ENCODE measurements at places on chromosomes 3 and 15.
A peak's percentile ranks its signal among the peaks of the same experiment; 100 is the strongest.

DNA sequence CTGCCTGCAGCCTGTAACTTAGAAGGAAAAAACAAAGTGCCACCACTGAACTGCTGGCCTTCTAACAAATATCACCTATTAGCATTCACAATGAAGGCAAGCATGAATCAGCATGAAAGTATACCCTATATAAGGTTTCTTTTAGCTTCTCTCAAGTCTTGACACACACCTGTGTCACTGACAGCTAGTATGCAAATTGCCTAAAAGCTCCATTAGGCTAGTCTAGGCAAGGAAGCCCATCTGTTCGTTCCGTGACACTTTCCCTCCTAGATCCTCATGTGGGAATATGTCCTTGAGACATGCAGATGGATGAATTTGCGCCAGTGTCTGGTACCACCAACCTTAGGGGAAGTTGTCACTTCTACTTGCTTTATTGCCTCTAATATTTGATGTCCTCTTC lies 129.3 kb downstream of the RBMS3 start:
- no peak for DNase-seq

GRCh38 chr15:94397337-94397736 lies 166.0 kb downstream of the MCTP2 start:
- no peak for DNase-seq

- peak; percentile 59 for DNase-seq
Measured at GRCh38 chr3:149581681-149582370, 76.0 kb downstream of the WWTR1 start.

- no peak for DNase-seq
Measured at GRCh38 chr3:25235466-25235865, 192.6 kb upstream of the RARB start.

GRCh38 chr3:37140899-37141541 lies 33.4 kb downstream of the LRRFIP2 start:
- no peak for DNase-seq

DNA sequence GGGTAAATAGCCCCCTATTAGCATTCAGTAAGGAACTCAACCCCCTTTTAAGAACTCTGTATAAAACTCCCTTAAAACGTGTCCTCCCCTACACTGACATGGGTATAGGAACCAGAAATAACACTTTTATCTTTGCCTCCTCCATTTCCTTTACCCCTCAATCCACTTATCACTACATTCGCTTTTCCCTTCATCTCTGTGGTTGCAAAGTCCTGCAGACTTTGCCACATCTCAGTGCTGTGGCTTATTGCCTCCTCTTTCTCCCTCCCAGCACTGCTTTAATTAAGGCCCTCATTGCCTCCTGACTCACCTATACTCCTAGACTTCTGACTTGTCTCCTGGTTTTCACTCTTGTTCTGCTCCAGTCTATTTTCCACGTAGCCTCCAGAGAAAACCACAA lies 94.3 kb upstream of the GADL1 start:
- DNase-seq: no peak

- peak; percentile 14 for DNase-seq
Measured at GRCh38 chr3:69948246-69948862, 51.2 kb upstream of the SAMMSON start.

- peak; percentile 42 for DNase-seq
Measured at GRCh38 chr3:177842743-177843734, 645.8 kb upstream of the TBL1XR1 start.

GRCh38 chr3:139202226-139202958 lies 141.4 kb upstream of the MRPS22 start:
- DNase-seq: peak; percentile 24

- no peak for DNase-seq
Measured at GRCh38 chr3:126957776-126958637, 24.9 kb upstream of the PLXNA1 start.

DNA sequence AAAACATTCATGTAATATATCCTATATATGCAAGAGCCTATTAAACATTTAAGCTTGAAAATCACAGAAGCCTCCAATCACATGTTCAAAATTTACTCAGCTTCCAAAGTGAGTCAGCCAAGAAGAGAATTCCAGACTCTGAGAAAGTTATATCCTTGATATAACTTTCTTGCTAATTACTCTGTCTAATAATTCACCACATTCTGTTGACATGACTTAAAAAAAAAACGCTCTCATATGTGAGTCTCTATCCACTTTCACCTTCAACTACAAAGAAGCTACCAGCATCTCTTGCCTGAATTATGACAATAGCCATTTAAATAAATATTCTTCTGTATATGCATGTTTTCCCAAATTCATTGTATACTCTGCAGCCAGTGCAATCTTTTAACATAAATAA lies 1116.3 kb upstream of the CADM2 start:
- no peak for DNase-seq

DNA sequence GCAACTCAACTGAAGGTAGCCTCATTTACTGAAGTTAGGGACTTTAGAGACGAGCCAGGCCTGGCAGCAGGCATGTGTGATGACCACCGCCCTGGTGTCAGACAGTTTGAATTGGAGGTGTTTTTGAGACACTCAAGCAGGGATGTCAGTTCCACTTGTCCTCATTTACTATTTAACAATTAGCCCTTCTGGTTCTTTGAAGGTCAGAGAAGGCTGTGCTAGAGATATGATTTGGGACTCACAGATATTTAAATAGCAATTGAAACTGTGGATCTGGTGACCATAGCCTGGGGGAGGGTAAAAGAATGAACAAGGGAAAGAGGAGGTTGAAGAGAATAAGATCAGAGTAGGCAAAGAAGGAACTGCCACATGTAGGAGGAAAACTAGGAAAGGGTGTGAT lies 74.6 kb downstream of the REC114 start:
- DNase-seq: no peak

DNA sequence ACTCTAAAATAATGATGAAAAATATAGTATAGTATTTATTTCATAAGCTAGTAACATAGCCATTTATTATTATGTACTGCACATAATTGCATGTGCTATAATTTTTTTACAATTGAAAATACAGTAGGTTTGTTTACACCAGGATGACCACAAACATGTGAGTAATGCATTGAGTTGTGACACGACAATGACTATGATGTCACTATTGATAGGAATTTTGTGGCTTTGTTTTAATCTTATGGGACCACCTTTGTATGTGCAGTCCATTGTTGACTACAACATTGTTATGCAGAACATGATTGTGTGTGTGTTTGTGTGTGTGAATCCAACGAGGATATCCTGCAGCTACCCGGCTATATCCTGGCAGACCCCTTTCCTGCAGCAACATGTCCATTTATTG lies 372.2 kb upstream of the MCTP2 start:
- DNase-seq: no peak

DNA sequence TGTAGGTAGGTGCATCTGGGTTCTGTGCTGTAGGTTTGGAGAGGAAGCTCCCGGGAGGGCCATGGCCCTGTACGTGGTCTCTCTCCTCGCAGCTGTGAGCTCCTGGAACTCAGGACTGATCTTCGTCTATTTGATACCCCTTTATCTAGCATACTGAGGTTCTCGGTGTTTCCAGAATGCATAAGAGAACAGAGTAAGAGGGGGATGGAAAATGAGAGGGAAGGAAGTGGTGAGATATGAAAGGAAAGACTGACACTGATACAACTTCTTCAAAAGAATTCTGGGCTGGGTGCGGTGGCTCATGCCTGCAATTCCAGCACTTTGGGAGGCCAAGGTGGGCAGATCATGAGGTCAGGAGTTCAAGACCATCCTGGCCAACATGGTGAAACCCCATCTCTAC lies 90.7 kb downstream of the CHRD start:
- DNase-seq: no peak

GRCh38 chr15:79977431-79978054 lies 6.5 kb upstream of the BCL2A1 start:
- DNase-seq: no peak

DNA sequence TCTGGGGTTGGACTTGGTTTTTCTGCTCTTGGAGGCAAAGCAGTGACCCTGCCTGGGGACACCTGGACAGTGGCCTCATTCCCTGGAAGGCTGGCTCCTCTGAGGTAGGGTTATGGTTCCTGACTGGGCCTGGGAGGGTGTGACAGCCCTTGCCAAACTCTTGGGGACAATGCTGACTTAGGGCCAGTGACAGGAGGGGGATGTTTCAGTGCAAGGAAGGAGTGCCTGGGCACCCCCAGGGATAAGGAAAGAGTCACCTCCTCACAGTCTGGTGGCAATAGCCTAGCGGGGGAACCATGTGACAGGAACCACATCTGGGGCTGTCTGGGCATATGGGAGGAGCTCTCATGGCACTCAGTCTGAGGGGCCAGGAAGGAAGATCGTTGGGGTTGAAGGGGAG lies 91.8 kb downstream of the ABHD5 start:
- DNase-seq: no peak

- DNase-seq: no peak
Measured at GRCh38 chr15:27646531-27646930, 452.6 kb downstream of the OCA2 start.

DNA sequence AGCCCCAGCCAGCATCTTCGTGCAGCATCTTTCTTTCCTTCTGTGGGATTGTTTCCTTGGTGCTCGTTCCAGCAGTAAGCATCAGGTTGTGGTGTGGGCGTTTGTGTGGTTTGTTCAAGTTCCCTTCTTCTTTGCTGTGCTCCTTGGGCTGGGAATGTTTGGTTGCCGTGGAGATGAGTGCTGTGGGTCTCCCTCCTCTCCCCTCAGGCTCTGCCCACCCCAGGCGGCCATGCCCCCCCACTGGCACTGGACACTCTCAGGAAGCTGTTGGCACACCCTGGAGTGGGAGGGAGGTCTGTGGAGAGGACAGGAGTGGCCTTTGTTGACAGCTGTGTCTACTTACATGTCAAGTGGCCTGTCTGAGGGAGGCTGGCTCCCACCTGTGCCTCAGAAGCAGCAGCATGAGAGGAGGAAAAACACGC lies 46.5 kb upstream of the SACM1L start:
- no peak for DNase-seq

DNA sequence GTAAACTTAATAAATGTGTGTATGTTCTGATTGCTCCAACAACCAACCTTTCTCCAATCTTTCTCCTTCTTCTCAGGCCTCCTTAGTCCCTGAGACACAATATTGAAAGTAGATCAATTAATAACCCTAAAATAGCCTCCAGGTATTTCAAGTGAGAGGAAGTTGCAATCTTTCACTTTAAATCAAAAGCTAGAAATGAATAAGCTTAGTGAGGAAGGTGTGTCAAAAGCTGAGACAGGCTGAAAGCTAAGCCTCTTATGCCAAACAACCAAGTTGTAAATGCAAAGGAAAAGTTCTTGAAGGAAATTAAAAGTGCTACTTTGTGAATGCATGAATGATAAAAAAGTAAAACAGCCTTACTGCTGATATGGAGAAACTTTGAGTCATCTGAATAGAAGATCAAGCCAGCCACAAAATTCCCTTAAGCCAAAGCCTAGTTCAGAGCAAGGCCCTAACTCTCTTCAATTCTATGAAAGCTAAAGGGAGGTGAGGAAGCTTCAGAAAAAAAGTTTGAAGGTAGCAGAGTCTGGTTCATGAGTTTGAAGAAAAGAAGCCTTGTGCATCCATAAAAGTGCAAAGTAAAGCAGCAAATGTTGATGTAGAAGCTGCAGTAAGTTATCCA lies 38.6 kb downstream of the CCDC80 start:
- peak; percentile 68 for DNase-seq

GRCh38 chr15:33716025-33716424 lies 252.3 kb upstream of the CHRM5 start:
- DNase-seq: peak; percentile 55

DNA sequence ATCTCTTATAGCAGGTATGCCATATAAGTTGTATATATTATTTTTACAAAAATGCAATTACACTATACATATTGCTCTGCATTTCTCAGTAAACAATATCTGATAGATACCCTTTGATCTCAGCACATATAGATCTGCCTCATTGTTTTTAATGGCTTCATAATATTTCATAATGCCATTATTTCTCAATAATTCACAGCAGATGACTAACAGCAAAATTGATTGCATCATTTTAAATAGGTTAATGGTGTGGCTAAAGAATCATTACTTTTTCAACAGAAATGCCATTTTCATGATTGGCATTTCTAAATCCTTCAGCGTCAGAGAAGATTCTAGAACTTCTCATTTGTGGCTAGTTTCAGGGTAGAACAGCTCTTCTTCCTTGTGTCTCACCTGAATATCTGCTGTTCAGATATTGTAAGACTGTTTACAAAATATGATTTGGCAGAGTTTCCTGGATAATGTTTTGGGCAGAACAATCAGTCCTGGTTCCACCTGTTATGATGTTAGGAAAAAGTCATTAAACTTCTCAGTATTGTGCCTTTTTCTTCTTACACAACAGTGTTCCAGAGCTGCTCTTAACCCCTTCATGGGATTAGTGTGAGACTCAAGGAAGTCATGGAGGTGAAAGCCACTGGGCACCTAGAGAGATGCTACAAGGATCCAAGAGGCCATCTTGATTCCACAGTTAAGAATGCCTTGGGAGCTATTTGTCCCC lies 397.6 kb upstream of the THBS1 start:
- DNase-seq: no peak
